ENCODE measurements at places on chromosomes 12 and 14.

- DNase-seq: no peak
Measured at GRCh38 chr12:28578833-28579252, 388.6 kb downstream of the CCDC91 start.

DNA sequence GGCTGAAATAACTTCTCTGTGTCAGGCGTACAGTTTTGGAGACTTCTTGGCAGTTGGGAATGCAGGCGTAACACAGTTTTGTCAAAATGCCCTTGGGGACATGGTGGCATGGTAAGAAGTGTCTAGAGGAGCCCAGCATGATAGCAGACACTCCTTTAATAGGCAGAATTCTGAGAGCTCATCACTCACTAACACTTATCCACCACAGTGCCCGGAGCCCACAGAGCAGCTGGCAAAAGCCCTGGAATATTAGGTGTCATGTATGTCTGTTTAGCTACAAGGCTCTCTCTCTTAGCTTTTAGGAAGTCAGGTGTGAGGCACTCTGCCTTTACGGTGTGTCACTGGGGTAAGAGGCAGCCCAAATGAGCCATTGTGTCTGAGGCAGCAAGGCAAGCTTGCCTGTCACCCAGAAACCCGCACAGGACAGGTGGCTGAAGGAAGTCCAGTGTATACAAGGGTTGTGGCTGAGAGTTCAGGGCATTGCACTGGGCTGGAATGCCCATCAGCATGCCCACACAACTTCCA lies 96.3 kb downstream of the ESRRB start:
- DNase-seq: no peak

GRCh38 chr12:130819681-130820080 lies 19.4 kb downstream of the STX2 start:
- no peak for DNase-seq

GRCh38 chr14:25988536-25988935 lies 609.3 kb downstream of the NOVA1 start:
- DNase-seq: no peak

- no peak for DNase-seq
Measured at GRCh38 chr12:46351886-46352650, 20.5 kb downstream of the SLC38A2 start.

- DNase-seq: no peak
Measured at GRCh38 chr14:99564256-99564925, 39.6 kb downstream of the CCDC85C start.

GRCh38 chr12:9606736-9607372 lies 862 bp downstream of the KLRB1 start:
- DNase-seq: no peak

DNA sequence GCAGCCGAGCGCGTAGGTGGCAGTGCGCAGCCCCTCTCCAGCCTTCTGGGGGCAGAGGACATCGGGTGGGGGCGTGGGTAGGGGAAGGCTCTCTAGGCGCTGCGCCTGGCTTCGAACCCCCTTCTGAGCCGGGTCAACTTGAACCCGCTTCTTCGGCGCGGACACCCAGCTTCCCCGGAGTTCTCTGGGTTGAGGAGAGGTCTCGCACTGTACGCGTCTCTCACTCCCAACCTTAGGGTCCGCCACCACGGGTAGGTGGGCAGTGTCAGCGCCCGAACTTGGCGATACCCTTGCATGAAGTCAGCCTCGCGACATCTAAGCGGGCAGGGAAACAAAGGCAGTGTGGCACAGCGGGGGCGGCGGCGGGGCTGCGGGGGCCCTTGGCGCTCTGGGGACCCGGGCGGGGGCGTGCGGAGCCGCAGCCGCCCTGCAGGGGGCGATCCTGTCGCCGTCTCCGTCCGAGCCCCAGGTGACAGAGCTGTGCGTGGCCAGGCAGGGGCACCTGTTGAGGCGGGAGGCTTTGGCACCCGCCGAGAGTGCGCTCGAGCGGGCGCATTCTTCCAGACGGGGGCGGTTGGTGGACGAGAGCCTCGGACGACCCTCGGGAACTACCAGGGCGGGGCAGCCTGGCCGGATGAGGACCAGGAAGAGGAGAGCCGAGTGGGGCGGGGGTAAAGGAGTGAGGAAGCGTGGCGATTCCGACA lies 1.1 kb downstream of the GALNT16 start:
- DNase-seq: peak; percentile 55

- DNase-seq: no peak
Measured at GRCh38 chr14:93039649-93040315, 75.9 kb downstream of the ITPK1 start.

DNA sequence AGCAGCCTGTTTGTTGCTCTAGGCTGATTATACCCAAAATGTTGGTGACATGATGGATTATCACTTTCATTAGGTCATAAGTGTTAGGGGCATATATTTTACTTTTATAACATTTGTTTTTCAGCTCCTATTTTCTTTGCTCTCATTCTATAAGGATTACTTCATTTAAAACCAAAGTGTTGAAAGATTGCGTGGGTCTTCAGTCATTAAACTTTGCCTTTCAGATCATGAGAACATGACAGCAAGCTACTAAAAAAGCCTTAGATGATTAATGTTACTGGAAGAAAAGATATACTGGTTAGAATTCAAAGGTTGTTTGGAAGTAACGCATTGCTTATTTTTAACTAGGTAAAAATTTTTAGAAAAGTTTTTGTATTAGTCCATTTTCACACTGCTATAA lies 156.8 kb downstream of the ERC1 start:
- no peak for DNase-seq

All from activated naive CD4-positive, alpha-beta T cell treated with anti-CD3 and anti-CD28 coated beads, Interleukin-2, amount 10 ng/mL, durations not matched to agents 7 days and 5 days (primary cell).